SJSA1 (cell line): ENCODE measurements at places on chromosomes 11 and 22. TPM values are rescaled to one million over a fixed set of nuclear protein-coding genes. Genes with fewer than 3 reads are reported as not detected.

The CHADL gene
- 0.11 TPM in 1 of 2 replicates, not detected in the other for total RNA-seq

The CAVIN3 gene
- total RNA-seq, result 174 and 307 TPM in 2 replicates

The TAGLN gene
- total RNA-seq, result 655 and 717 TPM in 2 replicates

The FAM118B gene
- total RNA-seq, result 8.6 and 12.2 TPM in 2 replicates

The SYTL2 gene
- total RNA-seq, result 4.9 and 11.4 TPM in 2 replicates

The KCNJ11 gene
- not detected in 2 replicates for total RNA-seq

The OR4X2 gene
- not detected in 2 replicates for total RNA-seq

The ABCC8 gene
- not detected in 2 replicates for total RNA-seq

The RTN4RL2 gene
- not detected in 2 replicates for total RNA-seq

The SMIM35 gene
- total RNA-seq, result not detected in 2 replicates
